ENCODE measurements at places on chromosomes 13 and 19.

DNA sequence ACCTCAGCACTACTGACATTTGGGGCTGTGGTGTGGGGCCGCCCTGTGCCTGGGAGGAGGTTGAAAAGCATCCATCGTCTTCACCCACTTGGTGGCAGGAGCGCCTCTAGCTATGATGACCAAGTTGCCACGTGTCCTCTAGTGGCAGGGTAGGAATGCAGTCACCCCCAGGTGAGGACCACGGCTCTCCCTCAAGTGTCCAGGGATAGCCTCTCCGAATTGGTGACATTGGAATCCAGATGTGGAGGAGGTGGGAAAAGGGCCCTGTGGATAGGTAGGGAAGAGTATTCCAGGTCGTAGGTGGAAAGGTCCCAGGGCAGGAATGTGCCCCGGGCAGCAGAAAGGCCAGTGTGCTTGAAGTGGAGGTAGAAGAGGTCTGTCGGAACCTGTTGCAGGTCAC, 37.6 kb downstream of the ARHGEF18 start:
- DNase-seq = no peak

- DNase-seq = no peak
Measured at GRCh38 chr13:79686441-79686840, 205.5 kb downstream of the NDFIP2 start.

DNA sequence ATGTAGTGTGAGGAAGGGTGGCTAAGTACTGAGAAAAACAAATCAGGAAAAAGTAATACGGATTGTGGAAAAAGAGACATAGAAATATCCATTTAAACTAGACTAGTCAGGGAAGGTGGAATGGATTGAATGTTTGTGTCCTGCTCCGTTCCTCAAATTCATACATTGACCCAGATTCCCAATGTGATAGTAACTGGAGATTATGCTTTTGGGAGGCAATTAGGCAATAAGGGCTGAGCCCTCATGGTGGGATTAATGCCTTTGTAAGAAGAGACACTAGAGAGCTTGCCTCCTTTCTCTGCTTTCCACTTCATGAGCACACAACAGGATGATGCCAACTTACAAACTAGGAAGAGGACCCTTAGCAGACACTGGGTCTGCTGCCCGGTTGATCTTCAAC, 765.2 kb upstream of the GPC6 start:
- DNase-seq = no peak

GRCh38 chr13:40352380-40352778, 314.1 kb downstream of the FOXO1 start:
- no peak for DNase-seq

GRCh38 chr13:22903301-22903700, 277.5 kb upstream of the SGCG start:
- no peak for DNase-seq

GRCh38 chr19:52741951-52742485, 7.2 kb upstream of the ZNF611 start:
- no peak for DNase-seq

DNA sequence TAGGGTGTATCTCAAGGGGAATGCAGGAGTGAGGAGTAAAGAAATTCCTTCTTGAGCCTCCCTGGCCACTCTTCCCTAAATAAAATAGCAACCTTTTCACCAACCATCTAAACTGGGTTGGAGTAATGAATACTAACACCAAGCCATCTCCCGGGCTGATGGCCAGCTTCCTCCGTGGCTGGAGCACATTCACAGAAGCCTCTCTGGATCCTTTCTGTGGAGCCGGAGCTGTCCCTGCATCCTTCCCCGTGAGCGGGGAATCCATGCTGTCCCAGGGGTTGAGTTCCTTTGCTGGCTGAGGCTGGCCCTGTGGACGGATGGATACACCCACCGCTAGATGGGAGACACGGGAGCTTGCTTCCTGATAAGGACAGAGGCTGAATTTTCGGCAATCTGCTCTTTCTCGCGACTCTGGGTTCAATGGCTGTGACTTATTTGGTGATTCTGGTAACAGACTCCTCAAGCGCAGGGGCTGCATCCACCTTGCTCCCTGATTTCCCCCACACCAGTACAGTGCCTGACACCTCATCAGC, 370.3 kb downstream of the ZNF536 start:
- no peak for DNase-seq

GRCh38 chr13:97367016-97367822, 66.8 kb upstream of the RAP2A start:
- no peak for DNase-seq

DNA sequence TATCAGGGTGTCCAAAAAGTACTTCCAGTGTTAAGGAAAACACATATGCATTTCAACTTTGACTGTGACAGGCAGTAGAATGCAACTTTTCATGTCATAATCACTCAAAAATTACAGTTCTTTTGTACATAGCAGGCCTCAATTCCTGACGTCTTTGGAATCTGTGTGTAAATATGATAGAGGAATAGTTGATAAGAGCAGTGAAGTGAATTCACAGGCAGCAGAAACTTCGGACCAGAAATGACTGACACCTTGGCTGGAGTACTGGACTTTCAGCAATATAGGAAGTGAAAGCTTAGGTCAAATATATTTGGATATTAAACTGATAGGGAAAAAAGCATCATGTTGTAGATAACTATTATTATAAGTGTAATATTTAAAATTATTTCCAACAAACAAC, 1741.2 kb upstream of the PCDH20 start:
- no peak for DNase-seq
